ENCODE measurements at places on chromosomes 4 and X.

DNA sequence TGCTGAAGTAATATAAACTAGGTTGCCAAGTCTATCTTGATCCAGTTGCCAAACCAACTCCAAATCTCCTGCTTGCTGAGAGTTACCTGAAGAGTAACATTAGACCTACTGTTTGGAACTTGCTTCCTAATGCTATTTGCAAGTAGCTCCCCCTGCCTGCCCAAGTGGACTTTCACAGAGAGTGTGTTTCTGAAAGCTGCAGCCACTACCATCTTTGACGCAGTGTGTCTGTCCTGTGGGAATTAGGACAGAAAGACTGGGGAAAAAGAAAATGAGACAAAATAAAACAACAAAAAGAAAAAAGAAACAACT lies 195.0 kb upstream of the HS3ST1 start:
- H3K27me3 ChIP-seq, result no peaks in the 10 kb centered on the region
- no peak for DNase-seq
- no peaks in the 10 kb centered on the region for H3K36me3 ChIP-seq
- H3K4me1 ChIP-seq, result no peaks in the 10 kb centered on the region
- H3K4me3 ChIP-seq, result no peak overlapping the region

DNA sequence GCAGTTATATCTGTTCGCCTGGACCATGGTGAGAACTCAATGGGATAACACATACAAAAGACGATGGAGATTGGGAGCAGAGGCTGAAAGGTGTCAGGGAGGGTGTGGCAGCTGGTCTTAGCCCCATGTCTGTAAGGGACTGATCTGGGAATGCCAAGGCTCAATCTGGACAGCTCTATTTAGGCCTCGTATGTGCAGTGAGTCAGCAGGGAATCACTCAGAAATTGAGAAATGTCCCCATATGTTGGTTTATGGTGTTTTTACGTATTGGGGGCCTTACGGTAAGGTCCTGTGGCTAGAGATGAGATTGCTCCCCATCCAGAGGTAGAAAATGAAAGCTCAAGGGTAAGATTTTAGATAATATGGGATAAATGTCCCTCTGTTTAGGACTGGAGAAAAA lies 71.4 kb upstream of the TTC29 start:
- no peak overlapping the region for H3K4me3 ChIP-seq
- peaks cover 6% of the 10 kb centered on the region for H3K27me3 ChIP-seq
- no peak for DNase-seq
- H3K27ac ChIP-seq, result no peak overlapping the region

- no peak overlapping the region for H3K4me3 ChIP-seq
- peaks cover 22% of the 10 kb centered on the region for H3K27me3 ChIP-seq
- no peak overlapping the region for H3K27ac ChIP-seq
- no peaks in the 10 kb centered on the region for H3K4me1 ChIP-seq
Observed at GRCh38 chr4:110487873-110488272, 11.9 kb downstream of the ENPEP start.

DNA sequence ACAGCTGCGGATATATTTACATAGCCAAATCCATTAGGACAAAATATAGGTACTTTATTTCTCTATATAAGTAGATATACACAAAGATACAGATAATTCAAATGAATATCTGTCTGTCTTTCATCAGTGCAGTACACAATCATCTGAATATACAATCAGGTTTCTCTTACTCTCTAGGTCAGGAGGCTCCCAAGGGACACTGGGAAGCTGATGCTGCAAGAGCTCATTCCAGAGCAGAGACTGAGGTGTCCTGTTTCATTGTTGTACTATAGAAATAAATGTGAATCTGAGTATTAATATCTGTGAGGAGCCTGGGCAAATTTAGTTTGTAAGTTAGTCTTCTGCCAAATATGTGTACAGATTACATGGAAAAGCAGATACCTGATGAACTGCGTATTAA lies 4.2 kb downstream of the TLL1 start:
- no peaks in the 10 kb centered on the region for H3K36me3 ChIP-seq
- no peak overlapping the region for H3K4me3 ChIP-seq
- H3K27me3 ChIP-seq, result peaks cover 40% of the 10 kb centered on the region

DNA sequence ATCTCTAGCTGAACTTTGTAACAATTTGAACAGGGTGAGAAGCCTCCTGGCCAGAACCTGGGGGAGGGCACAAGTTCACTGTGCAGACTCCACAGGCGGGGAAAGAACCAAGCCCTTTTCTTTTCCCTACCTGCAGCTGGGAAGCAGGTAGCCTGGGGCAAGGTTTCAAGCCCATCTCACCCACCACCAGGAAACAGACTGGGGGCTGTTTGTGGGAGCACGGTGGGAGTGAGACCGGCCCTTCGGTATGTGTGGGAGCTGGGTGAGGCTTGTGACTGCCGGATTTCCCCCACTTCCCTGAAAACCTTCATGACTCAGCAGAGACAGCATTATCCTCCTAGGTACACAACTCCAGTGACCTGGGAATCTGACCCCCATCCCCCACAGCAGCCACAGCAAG lies 211.7 kb downstream of the ZNF674 start:
- no peaks in the 10 kb centered on the region for H3K27me3 ChIP-seq
- H3K27ac ChIP-seq, result no peak overlapping the region
- no peak for DNase-seq
- peaks cover 4% of the 10 kb centered on the region for H3K36me3 ChIP-seq
- H3K4me1 ChIP-seq, result peaks cover 3% of the 10 kb centered on the region

DNA sequence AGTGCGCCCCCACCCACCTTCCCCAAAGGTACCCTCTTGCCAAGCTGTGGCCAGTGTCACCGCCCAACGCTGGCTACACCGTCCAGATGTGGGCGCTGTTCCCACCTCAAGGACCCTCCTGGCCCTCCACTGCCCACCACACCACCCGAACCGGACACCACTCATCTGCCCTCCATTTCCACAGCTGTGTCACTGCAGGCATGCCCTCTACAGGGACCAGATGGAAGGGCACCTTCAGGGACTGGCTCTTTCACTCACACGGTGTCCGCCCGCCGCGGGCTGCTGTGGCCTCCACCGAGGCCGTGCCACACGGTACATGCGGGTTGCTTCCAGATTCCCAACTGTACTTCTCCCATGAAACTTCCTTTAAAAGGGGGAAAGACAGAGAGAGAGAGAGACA lies 87.7 kb downstream of the FAM53A start:
- H3K4me3 ChIP-seq, result no peak overlapping the region
- H3K4me1 ChIP-seq, result peaks cover 5% of the 10 kb centered on the region
- peak; percentile 15 for DNase-seq
- no peaks in the 10 kb centered on the region for H3K27me3 ChIP-seq

DNA sequence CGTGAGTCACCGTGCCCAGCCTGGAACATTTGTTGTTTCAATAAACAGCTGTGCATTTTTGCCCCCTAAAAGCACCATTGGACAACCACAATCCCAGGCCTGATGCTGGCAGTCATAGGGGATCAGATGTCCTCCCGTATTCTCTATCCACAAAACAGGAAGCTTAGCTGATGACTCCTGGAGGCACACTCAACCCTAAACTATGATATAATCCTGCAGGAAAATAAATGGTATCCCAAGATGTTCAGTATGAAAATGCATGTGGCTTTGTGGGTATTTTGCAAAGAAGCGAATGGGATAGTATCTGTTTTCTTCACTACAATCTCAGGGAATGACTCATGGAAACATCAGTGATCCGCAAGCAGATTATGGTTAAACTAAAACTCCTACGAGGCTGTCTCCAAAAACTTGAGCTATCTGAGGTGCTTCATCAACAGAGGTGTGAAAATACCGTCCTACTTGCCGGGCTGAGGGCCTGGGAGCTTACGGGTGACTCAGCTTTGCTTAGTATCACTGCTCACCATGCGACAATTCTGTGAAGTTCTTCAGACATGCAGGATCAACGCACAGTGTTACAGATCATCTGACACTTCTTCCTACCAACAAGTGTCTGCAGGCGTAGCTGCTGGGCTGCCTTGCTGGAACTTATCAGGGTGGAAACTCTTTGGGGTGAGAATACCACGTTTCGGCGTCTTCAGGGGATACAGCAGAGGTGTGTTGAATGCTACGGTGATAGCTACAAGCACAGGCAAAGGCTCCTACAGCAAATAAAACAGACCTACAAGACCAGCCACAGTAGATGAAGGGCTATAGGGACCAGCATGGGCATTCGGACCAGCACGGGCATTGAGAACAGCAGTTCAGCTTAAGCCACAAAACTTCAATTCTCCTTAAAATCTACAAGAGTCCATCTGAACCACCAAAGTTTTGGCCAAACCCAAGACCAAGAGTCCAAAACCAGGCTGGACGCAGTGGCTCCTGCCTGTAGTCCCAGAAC lies 148.5 kb downstream of the DHRSX start:
- no peak overlapping the region for H3K27ac ChIP-seq
- no peak overlapping the region for H3K4me3 ChIP-seq
- H3K36me3 ChIP-seq, result peaks cover 20% of the 10 kb centered on the region
- no peak for DNase-seq
- no peaks in the 10 kb centered on the region for H3K27me3 ChIP-seq

GRCh38 chr4:3248811-3249661 lies at the start of gene MSANTD1:
TSS of gene MSANTD1 (plus strand) at chr4:3249159. CDS start at chr4:3249223, 64 bp downstream.
- no peaks in the 10 kb centered on the region for H3K27me3 ChIP-seq
- no peak within 1 kb of the TSS for H3K27ac ChIP-seq
- H3K36me3 ChIP-seq, result no peaks in the 10 kb centered on the region
- DNase-seq, result no peak
- no peaks in the 10 kb centered on the region for H3K4me1 ChIP-seq

- H3K27ac ChIP-seq, result no peak overlapping the region
- H3K36me3 ChIP-seq, result no peaks in the 10 kb centered on the region
- DNase-seq, result no peak
Observed at GRCh38 chrX:47129899-47130358, 14.6 kb downstream of the NDUFB11 start.

GRCh38 chr4:185421366-185422124 lies 4.2 kb downstream of the UFSP2 start:
- no peaks in the 10 kb centered on the region for H3K27me3 ChIP-seq
- H3K4me1 ChIP-seq, result peaks cover 17% of the 10 kb centered on the region
- no peak for DNase-seq
- peaks cover 25% of the 10 kb centered on the region for H3K36me3 ChIP-seq
- H3K4me3 ChIP-seq, result no peak overlapping the region

DNA sequence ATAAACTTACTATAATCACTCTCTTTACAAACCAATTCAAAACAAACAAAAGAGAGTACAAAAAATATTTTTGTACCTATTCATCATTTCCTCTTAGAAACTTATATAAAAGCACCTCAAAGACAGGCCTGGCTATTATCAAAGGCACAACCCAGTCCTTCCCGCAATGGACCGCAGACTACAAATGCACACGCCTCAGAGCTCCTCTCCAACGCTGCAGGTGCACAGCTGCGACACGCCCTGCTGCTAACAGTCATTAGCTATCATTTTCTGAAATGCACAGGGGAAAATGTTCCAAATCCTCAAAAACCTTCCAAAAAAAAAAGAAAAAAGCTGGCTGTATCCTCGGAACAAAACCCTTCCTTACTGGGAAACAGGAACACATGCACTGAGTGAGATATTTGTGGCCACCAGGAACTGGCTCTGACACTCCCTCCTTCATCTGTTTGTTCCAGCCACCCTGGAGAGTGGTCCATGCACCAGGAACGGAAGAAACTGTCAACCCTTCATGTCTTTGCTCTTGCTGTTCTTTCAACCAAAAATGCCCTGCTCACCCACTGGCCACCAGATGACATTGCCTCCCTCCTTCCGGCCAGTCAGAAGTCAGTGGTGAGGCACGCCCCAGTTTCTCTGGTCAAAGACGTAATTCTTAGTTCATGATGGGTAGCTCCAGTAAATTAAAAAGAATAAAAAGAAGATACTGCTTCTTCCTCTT lies 16.7 kb downstream of the IRF2 start:
- DNase-seq, result no peak
- H3K27me3 ChIP-seq, result no peaks in the 10 kb centered on the region
- H3K4me1 ChIP-seq, result peaks cover 59% of the 10 kb centered on the region

GRCh38 chr4:156169861-156170260 lies 216.2 kb upstream of the CTSO start:
- no peaks in the 10 kb centered on the region for H3K4me1 ChIP-seq
- no peak for DNase-seq
- H3K4me3 ChIP-seq, result no peak overlapping the region
- H3K27me3 ChIP-seq, result no peaks in the 10 kb centered on the region
- no peaks in the 10 kb centered on the region for H3K36me3 ChIP-seq
- no peak overlapping the region for H3K27ac ChIP-seq

DNA sequence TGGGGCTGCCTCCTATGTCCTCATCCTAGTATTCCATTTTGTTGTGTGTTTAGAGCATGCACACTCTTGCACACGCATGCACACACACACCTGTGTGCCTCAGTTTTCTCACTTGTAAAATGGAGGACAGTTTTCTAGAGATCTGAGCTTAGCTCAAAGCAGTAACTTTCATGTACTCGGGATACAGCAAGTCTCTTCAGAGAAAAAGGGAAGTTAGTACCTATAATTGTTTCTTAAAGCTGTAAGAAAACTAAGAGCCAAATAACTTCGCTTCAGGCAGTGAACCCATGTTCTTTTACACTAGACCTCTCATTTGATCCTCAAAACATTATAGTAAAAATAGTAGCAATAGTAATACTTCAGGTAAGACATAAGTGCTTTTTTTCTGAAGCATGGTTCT lies 49.6 kb downstream of the KIT start:
- peaks cover 2% of the 10 kb centered on the region for H3K27me3 ChIP-seq
- no peaks in the 10 kb centered on the region for H3K36me3 ChIP-seq
- H3K4me1 ChIP-seq, result peaks cover 5% of the 10 kb centered on the region
- no peak overlapping the region for H3K4me3 ChIP-seq
- no peak overlapping the region for H3K27ac ChIP-seq

GRCh38 chr4:44760142-44760898 lies 34.0 kb upstream of the GNPDA2 start:
- no peaks in the 10 kb centered on the region for H3K4me1 ChIP-seq
- no peak overlapping the region for H3K27ac ChIP-seq
- no peaks in the 10 kb centered on the region for H3K36me3 ChIP-seq
- H3K4me3 ChIP-seq, result no peak overlapping the region

- no peaks in the 10 kb centered on the region for H3K36me3 ChIP-seq
- no peaks in the 10 kb centered on the region for H3K4me1 ChIP-seq
- H3K27ac ChIP-seq, result no peak overlapping the region
- H3K4me3 ChIP-seq, result no peak overlapping the region
- peaks cover 4% of the 10 kb centered on the region for H3K27me3 ChIP-seq
Observed at GRCh38 chr4:141124224-141124623, 9.0 kb downstream of the RNF150 start.

GRCh38 chr4:86845593-86845992 lies 3.6 kb downstream of the SLC10A6 start:
- peaks cover 2% of the 10 kb centered on the region for H3K27me3 ChIP-seq
- no peak overlapping the region for H3K27ac ChIP-seq
- DNase-seq, result no peak
- H3K4me3 ChIP-seq, result no peak overlapping the region

DNA sequence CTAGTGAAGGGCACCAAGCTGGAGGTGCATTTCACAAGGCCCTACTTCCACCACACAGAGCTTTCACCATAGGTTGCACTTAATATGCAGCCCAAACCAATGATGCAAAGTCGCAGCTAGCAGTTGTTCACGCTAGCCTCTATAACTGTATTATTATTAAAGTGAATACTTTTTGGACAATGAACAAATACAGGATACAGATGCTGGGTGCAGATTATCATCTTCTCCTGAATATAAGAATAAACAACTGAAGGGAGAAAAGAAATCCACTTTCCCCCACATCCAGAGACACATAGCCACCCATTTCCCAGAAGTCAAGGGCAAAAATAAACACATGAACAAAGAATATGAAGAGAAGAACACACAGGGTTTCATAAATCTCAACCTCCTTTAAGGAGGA lies 107.2 kb downstream of the PRDM5 start:
- H3K4me3 ChIP-seq, result no peak overlapping the region
- no peak overlapping the region for H3K27ac ChIP-seq
- no peak for DNase-seq
- H3K27me3 ChIP-seq, result no peaks in the 10 kb centered on the region
